ENCODE measurements at places on chromosomes 11 and 22. TPM values are rescaled to one million over a fixed set of nuclear protein-coding genes. Genes with fewer than 3 reads are reported as not detected.
A peak's percentile ranks its signal among the peaks of the same experiment; 100 is the strongest.

The TMEM121B gene
- 0.33 TPM for total RNA-seq

The KCNA4 gene
- total RNA-seq = not detected

The SLC22A12 gene
- total RNA-seq = not detected

The ZC3H12C gene
- 4.8 TPM for total RNA-seq

The STX3 gene
- total RNA-seq = 11.8 TPM

- no peak for DNase-seq
Observed at GRCh38 chr11:117465236-117465997, 137.8 kb downstream of the CEP164 start.

DNA sequence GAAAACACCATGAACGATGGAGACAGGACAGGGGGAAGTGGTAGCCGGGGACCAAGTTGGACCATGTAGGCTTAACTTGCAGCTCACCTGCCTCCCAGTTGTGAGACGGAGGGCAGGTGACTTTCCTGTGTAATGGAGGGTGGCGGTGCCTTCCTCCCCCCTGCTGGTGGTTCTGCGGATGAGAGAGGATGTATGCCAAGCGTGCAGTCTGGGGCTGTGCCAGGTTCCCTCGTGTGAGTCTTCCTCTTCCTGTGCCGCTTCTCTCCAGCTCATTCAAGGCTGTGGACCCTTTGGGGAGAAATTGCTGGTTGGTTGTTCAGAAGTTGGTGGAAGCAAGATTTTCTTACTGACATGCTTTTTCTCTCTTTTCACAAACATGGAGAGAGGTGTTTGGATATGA lies 35.1 kb downstream of the MPPED1 start:
- no peak for DNase-seq

GRCh38 chr22:46539169-46539568 lies 1.7 kb upstream of the CELSR1 start:
- no peak for DNase-seq

DNA sequence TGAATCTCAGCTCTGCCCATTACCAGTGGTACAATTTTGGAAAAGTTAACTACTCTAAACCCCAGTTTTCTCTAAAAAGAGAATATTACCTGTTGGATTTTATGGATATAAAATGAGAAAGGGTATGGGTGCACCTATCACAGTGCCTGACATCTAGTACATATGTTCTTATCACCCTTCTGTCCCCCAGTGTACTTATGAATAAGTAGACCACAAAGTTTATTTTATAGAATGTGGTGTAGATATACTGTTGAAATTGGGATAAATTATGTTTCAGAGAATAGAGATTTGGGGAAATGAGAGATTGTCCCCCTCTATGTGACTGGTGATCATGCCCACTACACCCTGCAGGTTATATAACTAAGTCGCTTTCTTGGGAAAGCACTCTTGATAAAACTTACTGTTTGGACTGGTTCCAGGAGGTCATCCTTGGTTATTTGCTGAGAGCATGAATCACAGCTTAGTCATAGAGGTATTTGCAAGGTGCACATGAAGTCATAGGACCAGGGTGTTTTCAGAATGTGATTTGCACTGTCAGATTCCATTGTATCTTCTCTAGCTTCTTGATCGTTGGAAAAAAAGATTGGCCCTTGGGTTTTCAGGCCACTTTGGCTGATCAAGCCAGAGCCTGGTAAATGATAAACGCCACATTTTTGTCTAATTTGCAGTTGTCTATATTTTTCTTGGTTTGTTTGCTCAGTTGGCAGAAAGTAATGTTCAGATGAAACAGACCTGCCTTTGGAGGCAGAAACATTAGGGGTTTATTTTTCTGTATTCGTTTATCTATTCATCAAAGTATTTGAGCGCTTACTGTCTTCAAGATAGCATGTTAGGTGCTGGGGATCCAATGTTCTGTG lies 21.3 kb downstream of the STX3 start:
- no peak for DNase-seq

DNA sequence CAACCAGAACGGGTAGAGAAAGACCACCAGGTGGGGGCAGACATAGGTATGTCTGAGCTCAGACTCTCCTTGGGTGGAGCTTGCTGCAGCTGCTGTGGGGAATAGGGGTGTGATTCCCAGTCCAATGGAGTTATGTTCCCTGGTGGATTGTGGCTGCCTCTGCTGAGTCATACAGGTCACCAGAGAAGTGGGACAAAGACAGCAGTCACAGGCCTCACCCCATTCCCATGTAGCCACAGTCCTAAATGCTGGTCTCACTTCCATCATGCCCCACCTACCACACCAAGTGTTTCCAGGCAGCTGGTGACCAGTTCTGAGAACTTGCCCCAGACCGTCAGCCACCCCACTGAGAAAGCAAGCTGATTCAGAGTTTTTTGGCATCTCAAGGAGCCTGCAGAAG lies 17.5 kb downstream of the OR52E5 start:
- no peak for DNase-seq

DNA sequence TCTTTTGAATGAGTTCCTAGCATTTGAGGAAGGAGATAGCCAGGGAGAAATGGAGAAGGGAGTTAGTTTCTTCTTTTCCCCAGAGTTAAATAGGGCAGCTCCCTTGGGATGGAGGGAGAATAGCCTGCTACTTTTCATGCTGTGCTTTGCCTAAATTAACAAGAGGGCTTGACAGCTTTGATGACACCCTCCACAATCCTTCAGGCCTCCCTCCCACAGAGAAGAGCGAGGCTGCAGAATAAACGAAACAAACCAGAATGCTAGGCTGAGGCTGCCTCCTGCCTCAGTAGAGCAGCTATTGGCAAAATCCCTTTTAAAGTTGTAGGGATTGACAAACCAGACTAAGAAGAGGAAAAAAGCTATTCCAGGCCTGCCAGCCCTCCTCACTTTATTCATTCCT lies 94.6 kb downstream of the C11orf58 start:
- DNase-seq = no peak

- DNase-seq = peak; percentile 42
Observed at GRCh38 chr11:27216270-27217149, 146.5 kb downstream of the CCDC34 start.

DNA sequence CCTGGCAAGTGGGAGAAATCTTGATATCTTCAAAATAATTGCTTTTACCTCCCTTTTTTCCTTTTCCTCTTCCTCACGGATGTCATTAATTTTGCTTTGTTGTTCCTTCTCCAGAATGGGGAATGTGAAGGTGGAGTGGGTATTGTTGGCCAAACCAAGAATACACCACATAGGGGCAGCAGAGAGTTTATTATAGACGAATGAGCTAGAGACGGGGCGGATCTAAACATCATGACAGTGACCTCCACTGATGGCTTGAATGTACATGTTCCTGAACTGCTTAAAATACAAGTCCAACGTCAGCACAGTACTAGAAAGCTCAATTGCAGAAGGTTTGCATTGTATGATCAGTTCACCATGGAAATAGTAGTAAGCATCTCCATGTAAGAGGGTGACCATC lies 122.3 kb upstream of the SNX19 start:
- no peak for DNase-seq

- peak; percentile 86 for DNase-seq
Observed at GRCh38 chr11:279966-280705, 1.9 kb downstream of the NLRP6 start.

DNA sequence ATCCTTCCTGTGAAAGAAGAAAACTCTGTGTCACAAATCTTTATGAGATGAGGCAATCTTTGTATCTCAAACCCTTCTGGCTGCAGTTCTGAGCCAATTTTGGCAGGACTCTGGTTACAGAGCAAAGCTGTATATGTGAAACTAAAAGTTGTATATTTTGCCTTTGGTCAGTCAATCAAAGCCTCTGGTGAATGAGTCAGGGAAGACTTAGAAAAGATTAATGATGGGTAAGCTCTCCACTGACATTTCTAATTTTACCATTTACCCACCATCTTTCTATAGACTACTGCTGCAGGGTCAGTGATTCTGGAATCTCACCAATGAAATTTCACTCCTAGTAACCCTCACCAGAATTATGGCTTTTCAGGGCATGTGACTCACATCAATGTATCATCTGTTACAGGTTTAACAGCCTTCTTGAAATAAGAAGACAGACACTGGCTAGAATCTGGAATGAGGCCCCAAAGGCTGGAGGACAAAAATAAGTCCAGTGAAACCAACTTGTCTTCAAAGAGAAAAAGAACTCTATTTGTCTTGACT lies 43.3 kb downstream of the USP35 start:
- no peak for DNase-seq

DNA sequence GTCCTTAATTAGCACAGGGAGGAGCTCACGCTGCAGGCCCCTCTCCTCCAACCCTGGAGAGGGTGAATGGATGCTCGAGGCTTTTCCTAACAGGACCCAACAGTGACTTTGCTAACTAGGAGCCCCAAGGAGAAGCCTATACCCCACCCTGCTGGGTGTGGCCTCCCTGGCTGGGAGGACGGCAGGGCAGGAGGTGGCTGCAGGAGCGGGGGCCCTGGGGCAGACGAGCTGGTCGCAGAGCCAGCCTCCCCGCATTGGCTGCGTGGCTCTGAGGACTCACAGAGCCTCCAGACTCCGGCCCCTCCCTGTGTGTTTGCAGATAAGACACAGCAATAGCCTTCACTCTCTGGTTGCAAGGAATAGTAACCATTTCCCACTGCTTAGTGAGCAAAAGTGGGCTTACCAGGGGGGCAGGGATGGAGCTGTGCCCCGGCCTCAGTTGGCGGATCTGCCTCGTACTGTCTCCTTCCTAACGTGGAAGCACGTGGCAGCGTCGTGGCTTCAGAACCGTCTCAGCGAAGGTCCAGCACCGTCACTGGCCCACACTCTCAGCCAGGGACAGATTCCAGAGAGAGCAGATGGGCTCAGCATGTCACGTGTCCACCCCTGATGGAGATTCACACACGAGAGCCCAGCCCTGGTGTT lies 1087.5 kb downstream of the BRD1 start:
- DNase-seq = no peak

DNA sequence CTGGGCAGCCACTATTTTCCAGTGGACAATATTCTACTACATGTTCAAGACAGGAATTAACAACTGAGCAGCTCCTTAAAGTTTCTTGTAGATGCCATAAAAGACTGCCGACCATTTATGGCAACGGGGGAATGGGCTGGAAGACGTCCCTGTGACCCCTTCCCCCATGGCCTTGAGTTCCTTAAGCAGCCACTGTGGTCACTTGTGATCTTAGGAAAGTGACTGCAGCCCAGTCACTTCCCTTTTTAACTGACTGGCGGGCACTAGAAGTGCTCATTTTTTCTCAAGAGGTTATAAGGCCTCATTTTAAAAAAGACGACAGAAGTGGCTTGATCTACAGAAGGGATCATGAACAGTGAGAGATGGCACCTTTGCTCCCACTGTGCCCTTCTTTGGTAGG lies 153.2 kb upstream of the NARS2 start:
- no peak for DNase-seq

GRCh38 chr11:61682906-61683675 lies 2.9 kb downstream of the DAGLA start:
- DNase-seq = no peak

DNA sequence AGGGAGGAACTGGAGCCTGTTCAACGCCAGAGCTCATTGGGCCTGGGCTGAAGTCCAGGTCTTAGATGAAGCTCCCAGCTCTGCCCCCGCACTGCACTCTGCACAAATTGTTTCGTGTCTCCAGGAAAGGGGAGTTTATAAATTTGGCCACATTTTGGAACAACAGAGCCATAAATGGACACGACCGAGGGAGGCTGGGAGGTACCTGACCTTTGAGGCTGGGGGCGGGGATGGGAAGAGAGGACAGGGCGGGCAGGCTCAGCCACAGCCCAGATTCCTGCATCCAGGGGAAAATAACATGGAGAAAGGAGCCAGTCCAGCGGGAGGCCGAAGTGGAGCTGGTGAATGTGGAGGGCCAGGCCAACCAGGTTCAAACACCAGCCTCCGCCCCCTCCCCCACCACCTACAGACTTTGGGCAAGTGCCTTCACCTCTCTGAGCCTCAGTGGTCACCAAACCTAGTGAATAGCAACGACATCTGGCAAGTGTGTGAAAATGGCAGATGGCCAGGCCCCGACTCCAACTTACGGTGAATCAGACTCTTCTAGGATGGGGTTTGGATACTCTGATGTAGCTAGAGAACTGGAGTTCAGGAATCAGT lies 36.8 kb upstream of the SMTN start:
- no peak for DNase-seq

DNA sequence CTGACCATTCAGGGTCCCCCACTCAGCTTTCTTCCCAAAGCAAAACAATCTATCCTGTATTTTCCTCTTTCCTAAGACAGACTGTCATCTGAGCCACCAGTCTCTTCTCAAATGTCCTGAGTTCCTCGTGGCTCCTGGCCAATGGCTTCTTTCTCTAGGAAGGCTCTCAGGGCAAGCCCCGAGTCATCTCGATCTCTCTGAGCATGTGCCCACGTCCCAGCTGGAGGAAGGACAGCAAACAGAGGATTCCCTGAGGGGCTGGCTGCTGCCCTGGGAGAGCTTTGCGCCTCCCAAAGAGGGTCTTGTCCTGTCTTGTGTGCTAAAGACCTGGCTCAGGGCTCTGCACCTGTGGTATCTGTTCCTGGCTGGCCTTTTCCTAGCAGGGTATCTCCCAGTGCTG lies 8.3 kb downstream of the SLC37A2 start:
- DNase-seq = no peak

- DNase-seq = peak; percentile 81
Observed at GRCh38 chr11:17384002-17384511, 4.4 kb downstream of the KCNJ11 start.

- DNase-seq = no peak
Observed at GRCh38 chr11:10657308-10658271, 36.0 kb downstream of the IRAG1 start.

DNA sequence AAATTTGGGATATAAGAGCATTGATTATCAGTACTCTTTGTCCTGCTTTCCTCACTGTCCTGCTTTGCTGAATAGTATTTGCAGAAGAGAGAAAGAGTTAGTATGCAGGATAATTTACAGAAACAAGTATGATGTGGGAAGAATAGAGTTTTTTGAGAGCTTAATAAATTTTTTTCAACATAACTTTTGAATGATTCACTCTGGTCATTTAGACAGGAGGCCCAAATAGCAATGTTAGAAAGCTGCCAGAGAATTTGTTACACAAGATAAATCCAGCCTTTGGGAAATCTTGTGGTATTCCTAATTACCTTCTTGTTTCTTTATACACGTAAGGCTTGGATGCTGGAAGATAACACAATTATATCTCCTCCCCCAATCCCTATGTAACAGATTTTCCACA lies 484.6 kb downstream of the CNTN5 start:
- DNase-seq = no peak

DNA sequence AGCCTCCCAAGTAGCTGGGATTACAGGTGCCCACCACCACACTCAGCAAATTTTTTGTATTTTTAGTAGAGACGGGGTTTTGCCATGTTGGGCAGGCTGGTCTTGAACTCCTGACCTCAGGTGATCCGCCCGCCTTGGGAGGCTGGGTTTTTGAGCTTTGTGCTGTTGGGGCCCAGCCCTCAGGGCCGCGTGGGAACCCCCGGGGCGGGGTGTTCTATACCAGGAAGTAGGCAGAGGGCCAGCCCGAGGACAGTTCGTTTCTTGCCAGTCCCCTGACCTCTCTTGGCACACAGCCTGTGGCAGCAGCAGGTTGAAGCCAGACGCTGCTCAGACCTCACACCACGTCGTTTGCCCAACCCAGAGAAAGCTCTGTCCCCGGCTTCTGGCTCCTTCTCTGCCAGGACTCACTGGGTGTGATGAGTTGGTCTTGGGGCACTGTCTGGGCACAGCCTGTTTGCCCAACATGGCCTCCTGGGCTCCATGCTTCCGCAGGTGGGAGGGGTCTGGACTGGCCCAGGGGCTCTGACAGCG lies 24.9 kb upstream of the CHKA start:
- DNase-seq = peak; percentile 97
